ENCODE measurements at places on chromosomes 2 and 18.
A peak's percentile ranks its signal among the peaks of the same experiment; 100 is the strongest.

- DNase-seq, result no peak
These were observed 88.5 kb upstream of the APCDD1 start for GRCh38 chr18:10365901-10366300.

DNA sequence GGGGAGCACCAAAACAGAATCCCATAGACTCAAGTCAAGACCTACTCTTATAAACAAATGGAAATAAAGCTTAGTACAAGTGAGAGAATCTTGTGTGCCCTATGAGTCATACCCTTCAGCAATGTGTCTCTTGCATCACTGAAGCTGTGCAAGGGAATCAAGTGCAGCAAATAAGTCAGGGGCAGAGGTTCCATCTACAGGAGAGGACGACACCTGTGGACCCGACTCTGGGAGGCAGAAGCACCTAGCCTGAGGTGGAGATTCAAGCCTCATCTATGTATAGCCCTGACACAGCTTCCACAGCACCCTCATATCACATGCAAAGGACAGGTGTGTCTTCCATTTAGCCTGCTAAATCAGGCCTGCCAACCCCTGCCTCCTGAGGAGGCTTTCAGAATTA, 298.2 kb downstream of the CNTNAP5 start:
- no peak for DNase-seq

GRCh38 chr2:41907771-41908207, 140.0 kb upstream of the PKDCC start:
- DNase-seq, result no peak

GRCh38 chr2:235727891-235728799, 234.3 kb downstream of the AGAP1 start:
- no peak for DNase-seq

DNA sequence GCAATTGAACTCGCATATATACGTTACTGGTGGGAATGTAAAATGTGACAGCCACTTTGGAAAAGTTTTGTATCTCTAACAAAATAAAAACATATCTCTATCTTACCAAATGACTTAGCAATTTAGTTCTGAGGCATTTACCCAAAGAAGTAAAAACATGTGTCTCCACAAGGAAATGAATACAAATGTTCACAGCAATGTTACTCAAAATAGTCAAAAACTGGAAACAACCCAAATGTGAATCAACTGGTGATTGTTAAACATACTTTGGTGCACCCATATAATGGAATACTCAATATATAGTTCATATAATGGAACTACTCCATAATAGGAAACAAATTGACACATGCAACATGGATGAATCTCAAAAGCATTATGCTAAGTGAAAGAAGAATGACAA, 70.4 kb upstream of the DNER start:
- no peak for DNase-seq

DNA sequence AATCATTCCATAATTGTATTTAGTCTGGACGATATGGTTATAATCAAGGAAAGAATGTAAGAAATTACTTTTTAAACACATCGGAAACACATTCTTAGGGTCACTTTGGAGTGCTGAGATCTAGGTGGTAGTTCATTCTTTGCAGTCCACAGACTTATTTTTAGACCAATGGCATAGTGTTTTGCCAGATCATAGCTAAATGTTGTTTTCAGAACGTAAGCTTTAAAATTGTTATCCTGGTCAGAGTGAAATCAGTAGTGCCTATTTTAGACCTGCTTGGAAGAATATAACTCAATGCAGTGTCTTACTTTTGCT, 4.3 kb downstream of the MYL12A start:
- DNase-seq, result no peak

- no peak for DNase-seq
These were observed 105.6 kb upstream of the FHL2 start for GRCh38 chr2:105504459-105504858.

DNA sequence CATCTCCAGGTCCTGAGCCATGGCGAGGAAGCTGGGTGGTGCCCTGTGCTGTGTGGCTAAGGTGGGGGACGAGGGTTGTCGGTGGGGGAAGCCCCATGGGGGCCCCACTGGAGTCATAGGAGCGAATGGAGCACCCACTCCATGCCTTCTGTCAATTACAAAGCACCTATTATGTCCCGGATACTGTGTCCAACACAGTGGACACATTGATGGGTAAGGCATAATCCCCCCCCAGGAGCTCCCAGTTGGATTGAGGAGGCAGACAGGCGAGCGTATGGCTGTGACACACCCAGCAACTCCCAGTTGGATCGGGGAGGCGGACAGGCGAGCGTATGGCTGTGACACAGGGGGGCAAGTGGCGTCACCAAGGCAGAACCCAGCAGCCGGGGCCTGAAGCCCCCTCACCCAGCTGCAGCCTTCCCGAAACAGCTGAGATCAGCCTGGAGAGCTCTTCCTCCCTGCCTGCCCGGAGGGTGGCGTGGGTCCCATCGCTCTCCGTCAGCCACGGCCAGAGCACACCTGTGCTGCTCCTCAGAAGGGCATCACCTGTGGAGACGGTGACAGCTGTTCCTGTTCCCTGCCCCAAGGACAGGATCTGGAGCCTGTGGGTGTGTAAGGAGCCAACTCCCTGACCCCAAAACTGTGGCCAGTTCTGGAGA, 69.6 kb downstream of the HPCAL1 start:
- DNase-seq, result no peak

- no peak for DNase-seq
These were observed 3.4 kb downstream of the SLC66A2 start for GRCh38 chr18:79947881-79948610.

DNA sequence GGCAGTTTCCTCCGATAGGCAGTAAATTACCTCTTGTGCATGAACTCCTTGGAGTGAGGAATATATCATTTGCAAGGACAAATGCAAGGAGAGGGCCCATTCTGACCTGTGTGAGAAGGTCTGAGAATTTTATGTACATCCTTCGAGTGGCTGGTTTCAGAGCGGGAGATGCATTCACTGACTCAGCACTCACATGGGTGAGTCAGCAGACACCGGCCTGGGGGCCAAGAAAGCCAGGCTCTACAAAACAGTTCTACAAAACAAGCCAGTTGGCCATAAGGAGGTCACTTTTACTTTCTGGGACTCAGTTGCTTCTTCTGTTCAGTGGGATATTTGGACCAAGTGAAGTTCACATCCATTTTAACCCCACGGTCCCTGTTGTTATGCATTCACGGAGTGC, 35.3 kb downstream of the CYP26B1 start:
- peak; percentile 45 for DNase-seq

DNA sequence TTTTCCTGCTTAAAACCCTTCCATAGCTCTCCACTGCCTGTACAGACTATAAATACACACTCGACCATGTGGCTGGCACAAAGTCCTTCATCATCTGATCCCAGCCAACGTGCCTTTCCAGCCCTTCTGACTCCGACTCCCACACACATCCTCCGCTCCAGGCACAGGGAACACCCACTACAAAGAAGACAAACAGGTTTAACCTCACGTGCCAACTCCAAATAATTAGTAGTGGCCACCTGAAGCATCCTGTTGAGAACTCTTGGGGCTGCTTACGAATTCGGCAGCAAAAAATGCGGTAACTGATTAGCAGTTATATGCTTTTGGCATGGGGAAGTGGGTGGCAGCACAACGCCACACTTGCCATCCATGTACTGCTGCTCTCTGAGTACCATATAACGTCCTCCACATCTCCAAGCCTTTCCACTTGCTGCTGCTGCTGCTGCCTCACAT, 12.1 kb downstream of the SPIRE1 start:
- DNase-seq, result peak; percentile 17

DNA sequence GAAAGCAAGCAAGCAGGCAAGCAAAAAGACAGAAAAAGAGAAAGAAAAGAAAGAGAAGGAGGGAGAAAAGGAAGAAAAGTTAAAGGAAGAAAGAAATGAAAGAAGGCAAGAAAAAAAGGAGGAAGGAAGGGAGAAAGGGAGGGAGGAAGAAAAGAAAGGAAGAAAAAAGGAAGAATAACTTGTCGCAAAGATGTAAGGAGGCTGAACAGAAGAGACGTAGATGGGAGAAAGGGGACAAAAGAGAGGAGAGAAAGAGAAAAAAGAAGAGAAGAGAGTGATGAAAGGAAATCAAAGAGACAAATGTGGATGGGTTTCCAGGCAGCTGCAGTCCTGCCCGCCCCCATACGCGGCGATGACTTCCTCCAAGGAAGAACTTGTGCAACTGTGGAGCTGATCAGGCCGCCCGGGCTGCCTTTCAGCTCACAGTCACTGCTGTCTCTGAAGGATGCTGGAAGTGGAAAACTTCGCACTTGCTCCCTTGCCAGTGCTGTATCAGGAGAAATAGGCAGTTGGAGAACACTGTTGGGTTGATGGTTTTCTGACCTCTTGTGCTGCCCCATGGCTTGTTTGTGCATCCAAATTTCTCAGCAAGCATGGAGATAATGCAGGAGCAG, 52.9 kb downstream of the TRIB2 start:
- peak; percentile 79 for DNase-seq

DNA sequence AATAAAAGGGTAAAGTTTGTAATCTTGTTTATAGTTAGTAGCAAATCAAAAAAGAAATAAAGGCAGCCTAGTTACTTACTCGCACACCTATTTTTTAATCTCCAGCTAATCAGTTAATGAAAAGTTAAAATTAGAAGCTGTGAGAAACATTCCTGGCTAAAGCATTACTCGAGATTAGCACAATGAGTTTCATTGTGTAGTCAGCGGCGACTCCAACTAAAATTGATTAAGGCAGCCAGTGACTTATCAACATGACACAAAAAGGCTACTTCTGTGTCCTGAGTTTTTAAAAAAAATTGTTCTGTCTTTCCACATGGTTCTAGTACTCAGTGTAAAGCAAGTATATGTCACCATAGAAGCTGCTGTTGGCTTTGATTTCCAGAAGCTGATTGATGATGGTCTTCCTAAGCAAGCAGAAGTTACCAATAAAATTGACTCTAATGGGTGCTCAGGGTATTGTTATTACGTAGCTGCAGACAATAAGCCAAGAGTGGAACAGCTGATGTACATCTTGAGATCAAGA, 159.2 kb downstream of the CPS1 start:
- DNase-seq, result no peak

DNA sequence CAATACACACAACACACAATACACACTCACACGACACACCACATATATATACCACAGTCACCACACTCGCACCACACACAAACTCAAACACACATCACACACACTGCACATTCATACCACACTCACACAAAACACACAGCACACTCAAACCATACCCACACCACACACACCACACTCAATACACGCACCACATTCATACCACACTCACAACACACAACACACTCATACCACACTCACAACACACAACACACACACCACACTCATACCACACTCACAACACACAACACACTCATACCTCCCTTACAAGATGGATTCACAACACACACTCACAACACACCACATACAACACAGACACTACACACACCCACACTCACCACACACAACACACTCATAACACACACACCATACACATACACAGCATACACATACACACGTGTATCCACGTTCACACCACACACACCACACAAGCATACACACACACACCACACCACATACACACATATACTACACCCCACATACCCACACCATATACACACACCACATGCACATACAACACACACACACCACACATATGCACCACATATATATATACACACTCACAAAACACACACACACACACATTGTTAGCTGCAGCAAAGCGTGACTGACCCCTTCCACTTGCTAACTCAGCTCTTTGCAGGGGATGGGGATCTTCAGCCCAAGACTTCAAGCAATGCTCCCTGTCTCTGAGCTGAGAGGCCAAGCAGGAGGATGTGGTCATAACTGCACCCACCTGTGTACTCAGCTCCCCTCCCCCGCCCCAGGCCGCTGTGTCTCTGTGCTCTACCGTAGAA, 59.0 kb downstream of the SDC1 start:
- no peak for DNase-seq

DNA sequence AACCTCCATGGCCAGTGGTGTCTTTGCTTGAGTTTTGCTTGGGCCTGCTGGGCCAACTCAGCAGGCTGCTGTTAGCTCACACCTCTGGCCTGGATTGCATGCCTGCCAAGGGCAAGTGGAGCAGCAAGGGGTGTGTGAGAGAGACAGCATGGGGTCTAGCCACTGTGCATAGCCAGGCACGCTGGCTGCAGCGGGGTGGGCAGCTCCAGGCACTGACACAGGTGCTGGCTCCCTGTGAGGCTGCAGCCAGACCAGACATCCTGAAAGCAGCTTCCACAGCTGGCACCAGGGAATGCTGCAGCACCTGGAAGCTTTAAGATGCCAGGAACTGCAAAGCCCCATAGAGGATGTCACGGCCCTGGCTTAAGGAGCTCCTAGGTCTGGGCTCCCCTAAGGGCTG, 376.4 kb upstream of the VWC2L start:
- no peak for DNase-seq

DNA sequence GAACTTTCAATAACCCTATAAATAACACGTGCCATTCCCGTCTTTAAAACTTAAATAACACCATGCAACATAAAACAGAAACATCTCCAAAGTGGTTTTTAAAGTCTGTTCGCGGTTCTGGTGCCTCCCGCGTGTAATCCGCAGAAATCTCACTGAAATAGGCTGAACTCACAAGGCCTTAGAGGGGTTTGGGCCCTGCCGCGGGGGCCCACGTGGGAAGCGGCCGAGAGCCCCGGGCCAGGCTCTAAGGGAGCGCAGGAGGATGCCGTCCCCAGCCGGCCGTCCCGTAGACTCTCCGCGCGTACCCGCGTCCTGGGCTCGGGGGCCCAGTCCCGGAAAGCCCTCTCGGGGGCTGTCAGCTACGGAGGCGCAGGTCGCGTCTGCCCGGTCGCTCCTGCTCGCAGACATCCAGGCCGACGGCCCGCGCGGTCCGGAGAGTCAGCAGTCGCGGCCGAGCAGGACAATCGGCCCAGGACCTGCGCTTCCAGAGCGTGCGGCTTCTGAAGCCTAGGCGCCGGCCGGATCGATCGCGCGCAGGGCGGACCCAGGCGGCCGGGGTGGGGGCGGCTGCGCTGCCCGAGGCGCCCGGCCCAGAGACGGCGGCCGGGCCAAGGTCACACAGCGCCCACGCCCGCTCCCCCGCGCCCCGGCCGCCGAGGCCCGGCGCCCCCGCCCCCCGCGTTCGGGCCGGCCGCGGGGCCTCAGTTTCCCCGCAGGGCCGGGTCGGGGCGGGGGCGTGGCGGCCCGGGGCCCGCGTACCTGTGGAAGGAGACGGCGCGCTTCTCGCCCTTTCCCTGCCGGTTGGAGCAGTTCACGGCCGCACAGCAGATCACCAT, 558 bp downstream of the THAP4 start:
- DNase-seq, result peak; percentile 34

GRCh38 chr18:68164909-68165308, 550.0 kb downstream of the TMX3 start:
- no peak for DNase-seq

- peak; percentile 21 for DNase-seq
These were observed 215.9 kb downstream of the SP3 start for GRCh38 chr2:173749315-173749714.

- DNase-seq, result no peak
These were observed 230.4 kb downstream of the SP3 start for GRCh38 chr2:173734797-173735196.

DNA sequence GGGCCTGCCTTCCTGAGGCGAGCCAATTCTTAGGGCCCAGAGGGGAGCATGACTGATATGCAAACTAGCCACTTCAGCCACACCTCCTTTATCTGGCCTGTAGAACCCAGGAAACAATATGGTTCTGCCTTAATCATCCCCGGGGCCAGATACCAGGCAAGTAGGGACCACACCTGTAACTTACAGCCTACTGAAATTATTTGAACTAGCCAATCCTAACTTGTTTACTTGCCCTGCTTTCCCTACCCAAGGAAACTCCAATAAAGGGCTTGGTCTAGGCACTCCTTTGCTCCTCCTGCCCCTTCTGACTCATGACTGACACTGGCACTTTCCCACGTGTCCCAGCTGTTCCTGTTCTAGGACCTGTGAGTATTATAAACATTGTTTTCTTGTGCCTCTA, 57.6 kb downstream of the MYOM1 start:
- DNase-seq, result no peak

- DNase-seq, result no peak
These were observed 12.9 kb upstream of the NCKAP5 start for GRCh38 chr2:133581010-133581760.
